ENCODE measurements at places on chromosomes 4 and X. TPM values are rescaled to one million over a fixed set of nuclear protein-coding genes. Genes with fewer than 3 reads are reported as not detected.
A peak's percentile ranks its signal among the peaks of the same experiment; 100 is the strongest.

DNA sequence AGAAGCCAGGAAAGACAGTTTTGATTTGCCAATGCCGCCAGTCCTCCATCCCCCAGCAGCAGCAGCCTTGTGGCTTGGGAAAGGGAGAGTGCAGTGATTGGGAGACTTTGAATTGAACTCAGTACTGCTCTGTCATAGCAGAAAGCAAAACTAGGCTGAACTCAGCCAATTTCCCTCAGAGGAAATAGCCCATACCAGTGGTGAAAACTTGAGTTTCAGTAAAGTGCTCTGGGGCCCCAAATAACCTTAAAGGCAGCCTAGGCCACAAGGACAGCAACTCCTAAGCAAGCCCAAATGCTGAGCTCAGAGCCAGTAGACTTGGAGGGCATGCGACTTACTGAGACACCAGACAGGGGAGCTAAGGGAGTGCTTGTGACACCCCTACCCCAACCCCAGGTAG lies 2.0 kb upstream of the PROM1 start:
- H3K27ac ChIP-seq: no peak overlapping the region
- peaks cover 6% of the 10 kb centered on the region for H3K4me1 ChIP-seq
- H3K4me3 ChIP-seq: no peak overlapping the region

DNA sequence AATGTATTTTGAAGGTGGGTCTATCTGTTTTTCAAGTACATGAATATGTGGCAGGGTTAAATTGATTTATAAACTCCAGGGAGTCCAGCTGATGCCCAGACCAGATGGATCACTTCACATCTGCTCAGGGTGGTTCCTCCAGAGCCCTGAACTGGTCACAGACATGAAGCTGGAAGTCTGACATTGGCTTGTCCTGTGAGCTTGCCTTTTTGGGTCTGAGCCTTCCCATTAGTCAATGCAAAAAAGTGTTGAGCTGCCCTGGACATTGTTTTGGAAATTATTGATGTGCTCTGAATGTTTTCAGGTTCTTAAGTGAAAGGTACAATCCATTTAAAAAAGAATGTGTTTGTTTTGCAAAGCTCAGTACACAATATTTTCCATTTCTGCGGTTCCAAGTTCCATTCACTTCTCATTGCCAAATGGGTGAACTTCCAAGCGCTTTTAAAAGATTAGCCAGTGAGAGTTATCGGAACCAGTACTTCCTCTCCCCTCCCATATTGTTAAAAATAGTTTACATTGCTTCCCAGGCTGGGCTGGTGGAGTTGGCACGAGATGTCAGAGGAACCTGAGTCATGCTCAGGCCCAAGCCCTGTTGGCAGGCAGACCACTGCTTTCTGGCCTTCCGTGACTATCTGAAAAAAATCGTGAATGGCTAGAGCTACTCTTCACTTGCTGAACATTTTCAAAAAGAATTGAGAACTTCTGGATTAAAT lies 52.1 kb downstream of the PDGFRA start:
- H3K27me3 ChIP-seq: no peaks in the 10 kb centered on the region
- no peak for DNase-seq
- H3K27ac ChIP-seq: no peak overlapping the region
- no peak overlapping the region for H3K4me3 ChIP-seq

DNA sequence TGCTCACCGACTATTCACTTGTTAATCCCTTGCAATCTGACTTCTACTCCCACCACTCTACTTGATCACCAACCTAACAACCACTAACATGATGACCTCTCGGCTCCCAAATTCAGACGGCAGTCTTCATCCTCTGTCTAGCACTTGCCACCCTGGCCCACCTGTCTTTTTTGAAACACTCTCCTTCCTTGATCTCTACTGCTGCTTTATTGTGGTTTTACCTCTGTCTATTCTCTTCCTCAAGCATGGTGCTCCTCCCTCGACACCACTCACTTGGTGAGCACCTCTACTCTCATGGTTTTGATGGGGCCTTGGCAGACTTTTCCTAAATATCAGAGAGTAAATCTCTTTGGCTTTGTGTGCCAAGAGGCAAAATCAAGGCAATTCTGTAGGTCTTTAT lies 21.7 kb upstream of the CXCR3 start:
- DNase-seq: no peak
- H3K27me3 ChIP-seq: no peaks in the 10 kb centered on the region
- no peak overlapping the region for H3K27ac ChIP-seq
- no peaks in the 10 kb centered on the region for H3K4me1 ChIP-seq
- H3K36me3 ChIP-seq: no peaks in the 10 kb centered on the region
- H3K4me3 ChIP-seq: no peak overlapping the region

GRCh38 chrX:102835504-102836146 lies 101.4 kb upstream of the RAB40AL start:
- no peak overlapping the region for H3K4me3 ChIP-seq
- DNase-seq: peak; percentile 12
- H3K36me3 ChIP-seq: peaks cover 5% of the 10 kb centered on the region
- H3K27ac ChIP-seq: no peak overlapping the region

DNA sequence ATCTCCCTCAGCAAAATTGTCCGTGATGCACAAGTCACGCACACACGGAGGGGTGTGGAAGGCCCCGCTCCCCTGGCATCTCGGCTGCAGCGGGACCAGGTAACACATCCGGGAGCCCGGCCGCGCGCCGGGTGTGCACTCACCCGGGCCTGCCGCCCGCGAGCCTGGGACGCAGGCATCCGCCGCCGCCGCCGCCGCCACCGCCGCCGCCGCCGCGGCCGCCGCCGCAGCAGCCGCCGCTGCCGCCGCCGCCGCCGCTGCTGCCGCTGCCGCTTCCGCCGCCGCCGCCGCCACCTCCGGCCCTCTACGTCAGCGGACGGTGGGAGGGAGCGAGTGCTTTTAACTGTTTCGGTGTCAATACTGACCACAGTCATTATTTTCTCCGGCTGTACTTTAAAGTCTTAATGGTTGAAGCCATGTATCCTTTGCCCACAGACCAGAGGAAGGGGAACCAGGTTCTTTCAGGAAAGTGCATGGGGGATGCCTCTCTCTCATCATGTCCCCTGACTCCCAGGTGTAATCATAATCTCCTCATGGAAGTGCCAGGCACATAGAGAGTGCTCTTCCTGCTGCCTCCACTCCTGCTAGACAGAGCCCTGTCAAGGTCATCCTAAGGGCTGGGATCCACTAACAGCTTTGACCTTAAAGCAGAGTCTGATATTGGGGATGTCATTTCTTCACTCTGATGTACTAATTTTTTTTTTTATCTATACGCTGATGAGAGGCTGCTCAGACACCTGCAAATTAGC lies 38.0 kb downstream of the MAGEE2 start:
- peak; percentile 65 for DNase-seq
- no peak overlapping the region for H3K27ac ChIP-seq
- no peaks in the 10 kb centered on the region for H3K4me1 ChIP-seq
- H3K27me3 ChIP-seq: no peaks in the 10 kb centered on the region
- H3K36me3 ChIP-seq: no peaks in the 10 kb centered on the region

GRCh38 chr4:5114950-5115349 lies 63.7 kb downstream of the STK32B start:
- H3K36me3 ChIP-seq: no peaks in the 10 kb centered on the region
- no peak overlapping the region for H3K4me3 ChIP-seq
- H3K4me1 ChIP-seq: no peaks in the 10 kb centered on the region
- no peaks in the 10 kb centered on the region for H3K27me3 ChIP-seq

DNA sequence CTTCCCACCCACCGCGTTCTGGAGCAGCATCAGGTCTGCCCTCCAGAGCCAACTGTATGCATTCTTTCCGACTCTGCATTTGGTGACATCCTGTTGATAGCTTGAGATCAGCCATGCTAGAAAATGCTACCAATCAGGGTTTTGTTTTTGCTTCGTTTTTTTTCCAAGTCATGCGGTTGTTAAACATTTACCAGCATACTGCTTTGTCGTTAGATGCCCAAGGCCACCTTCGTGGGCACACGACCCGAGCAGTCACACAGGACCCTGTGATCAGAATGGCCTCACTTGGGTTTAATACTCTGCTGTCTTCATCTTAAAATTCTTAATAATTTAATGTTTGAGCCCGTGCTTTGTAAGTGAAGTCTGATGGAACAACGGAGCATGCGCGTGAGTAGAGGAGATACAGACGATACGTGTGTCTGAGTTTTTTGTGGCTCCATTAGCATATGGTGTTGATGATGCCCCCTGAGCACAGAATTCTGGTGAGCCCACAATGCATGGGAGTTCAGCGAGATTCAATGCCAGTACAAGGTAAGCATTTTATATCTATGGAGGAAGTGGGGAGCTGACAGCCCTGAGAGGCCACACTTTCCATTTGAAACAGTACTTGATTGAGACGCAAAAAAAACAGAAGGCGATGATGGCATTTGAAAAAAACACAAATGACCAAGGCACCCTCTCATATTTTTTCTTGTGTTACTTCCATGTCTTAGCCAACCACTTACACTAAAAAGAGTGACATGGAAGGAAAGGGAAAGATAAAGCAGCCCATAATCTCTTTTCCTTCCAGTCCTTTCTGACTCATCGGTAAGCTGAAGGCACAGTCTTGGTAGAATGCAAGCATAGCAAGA lies 323.6 kb downstream of the BCOR start:
- H3K36me3 ChIP-seq: no peaks in the 10 kb centered on the region
- H3K4me3 ChIP-seq: peak overlapping the region; percentile 71
- H3K27ac ChIP-seq: peak overlapping the region; percentile 78
- DNase-seq: no peak

Gene NLGN4X
- 5.6 TPM for total RNA-seq

GRCh38 chr4:2963966-2964471 lies 648 bp downstream of the GRK4 start:
- peak overlapping the region; percentile 61 for H3K4me3 ChIP-seq
- peak; percentile 31 for DNase-seq
- no peaks in the 10 kb centered on the region for H3K36me3 ChIP-seq
- no peaks in the 10 kb centered on the region for H3K27me3 ChIP-seq
- no peaks in the 10 kb centered on the region for H3K4me1 ChIP-seq

DNA sequence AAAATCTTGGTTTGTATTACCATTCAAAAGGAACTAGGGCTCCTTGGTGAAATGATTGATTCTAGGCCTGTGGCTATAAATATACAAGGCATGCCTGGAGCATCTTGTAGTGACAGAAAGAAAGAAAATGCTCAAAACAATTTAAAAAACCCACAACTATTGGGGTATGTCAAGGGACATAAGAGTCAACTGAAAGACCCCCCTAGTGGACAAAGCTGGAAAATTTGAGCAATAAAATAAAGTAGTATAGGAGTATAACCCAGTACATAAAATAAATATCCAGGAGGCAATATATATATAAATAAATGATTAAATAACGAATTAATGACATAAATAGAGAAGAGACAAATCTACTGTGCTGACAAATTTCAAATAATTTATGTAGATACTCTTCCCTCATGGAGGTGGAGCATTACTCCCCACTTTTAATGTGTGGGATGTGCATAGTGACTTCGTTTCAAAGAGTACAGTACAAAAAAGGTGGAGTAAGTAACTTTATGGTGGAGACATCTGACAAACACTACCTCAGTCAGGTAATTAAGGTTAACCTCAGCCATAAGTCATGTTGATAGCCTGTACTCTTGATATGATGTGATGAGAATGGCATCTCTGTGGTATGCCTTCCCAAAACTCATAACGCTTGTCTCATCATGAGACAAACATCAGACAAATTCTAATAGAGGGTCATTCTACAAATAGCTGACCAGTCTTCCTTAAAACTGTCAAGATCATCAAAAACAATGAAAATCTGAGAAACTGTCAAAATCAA lies 185.0 kb upstream of the GLRA2 start:
- H3K4me1 ChIP-seq: no peaks in the 10 kb centered on the region

- peak within 1 kb of the TSS; percentile 98 for H3K27ac ChIP-seq
- no peaks in the 10 kb centered on the region for H3K36me3 ChIP-seq
- peak; percentile 86 for DNase-seq
- H3K27me3 ChIP-seq: no peaks in the 10 kb centered on the region
- H3K4me3 ChIP-seq: peak within 1 kb of the TSS; percentile 94
- no peaks in the 10 kb centered on the region for H3K4me1 ChIP-seq
These were observed at the start of gene STAG2 for GRCh38 chrX:123961268-123962005. Gene STAG2, plus strand, starts transcription at chrX:123961706. Its CDS starts 60,922 bp downstream, at chrX:124022628.

DNA sequence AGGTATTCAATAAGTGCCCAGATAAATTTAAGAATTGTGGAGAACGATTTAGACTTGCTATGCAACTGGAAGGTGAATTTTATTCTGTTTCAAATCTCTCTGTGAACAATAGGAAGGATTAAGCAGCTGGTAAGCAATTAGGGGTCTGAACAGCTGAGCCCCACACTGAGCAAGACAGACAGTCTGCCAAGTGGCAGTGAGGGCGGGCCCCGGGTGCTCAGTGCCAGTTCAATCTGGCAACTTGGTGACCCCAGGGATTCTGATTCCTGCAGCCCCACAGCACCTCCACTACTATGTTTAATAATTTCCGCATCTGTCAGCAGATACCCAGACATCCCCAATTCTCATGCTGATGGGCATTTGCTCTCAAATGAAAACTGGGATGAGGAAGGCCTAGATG lies 317.3 kb downstream of the PPP1R2C start:
- DNase-seq: no peak
- no peaks in the 10 kb centered on the region for H3K36me3 ChIP-seq
- H3K27ac ChIP-seq: no peak overlapping the region
- no peaks in the 10 kb centered on the region for H3K27me3 ChIP-seq
- H3K4me1 ChIP-seq: no peaks in the 10 kb centered on the region

- no peaks in the 10 kb centered on the region for H3K36me3 ChIP-seq
- peak; percentile 61 for DNase-seq
- no peaks in the 10 kb centered on the region for H3K4me1 ChIP-seq
These were observed 8.3 kb downstream of the SLITRK2 start for GRCh38 chrX:145825896-145826295.

DNA sequence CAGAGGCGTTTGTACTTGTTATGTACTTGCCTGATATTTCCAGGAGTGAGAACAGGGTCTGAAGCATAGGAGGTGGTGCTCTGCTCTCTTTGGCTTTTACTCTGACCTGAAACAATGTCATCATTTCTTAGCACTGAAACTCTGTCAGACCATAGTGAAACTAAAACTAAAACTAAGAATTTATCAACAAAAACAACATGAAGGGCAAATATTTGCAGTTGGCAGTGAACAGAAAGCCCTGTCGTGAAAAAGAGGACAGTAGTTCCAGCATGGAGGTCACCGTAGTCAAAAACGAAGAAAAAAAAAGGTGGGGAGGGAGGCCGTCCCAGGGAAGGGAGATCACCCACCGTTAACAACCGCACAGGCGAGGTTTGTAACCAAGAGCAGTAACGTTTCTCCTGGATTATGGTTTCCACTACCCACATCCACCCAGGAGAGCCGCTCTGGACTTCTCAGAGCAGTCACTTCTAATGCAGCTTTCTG lies 97.5 kb downstream of the ANK2 start:
- H3K4me1 ChIP-seq: no peaks in the 10 kb centered on the region
- no peaks in the 10 kb centered on the region for H3K36me3 ChIP-seq
- DNase-seq: no peak
- H3K4me3 ChIP-seq: peak overlapping the region; percentile 42
- H3K27me3 ChIP-seq: no peaks in the 10 kb centered on the region
- H3K27ac ChIP-seq: peak overlapping the region; percentile 88

GRCh38 chrX:153327561-153327960 lies 6.0 kb upstream of the PNMA6F start:
- H3K36me3 ChIP-seq: no peaks in the 10 kb centered on the region
- no peak for DNase-seq

Gene SLC25A53
- total RNA-seq: 12.1 TPM

- no peaks in the 10 kb centered on the region for H3K27me3 ChIP-seq
- H3K4me3 ChIP-seq: no peak overlapping the region
- no peak overlapping the region for H3K27ac ChIP-seq
- no peaks in the 10 kb centered on the region for H3K4me1 ChIP-seq
- no peak for DNase-seq
These were observed 17.1 kb downstream of the NAT8L start for GRCh38 chr4:2075987-2076907.

Gene MAGEB10
- not detected for total RNA-seq

Gene RNF128
- total RNA-seq: 18.9 TPM

Gene NHSL2
- total RNA-seq: 10.8 TPM

Data from kidney (tissue), 22 donors.